ENCODE measurements at places on chromosomes 11 and 22.

DNA sequence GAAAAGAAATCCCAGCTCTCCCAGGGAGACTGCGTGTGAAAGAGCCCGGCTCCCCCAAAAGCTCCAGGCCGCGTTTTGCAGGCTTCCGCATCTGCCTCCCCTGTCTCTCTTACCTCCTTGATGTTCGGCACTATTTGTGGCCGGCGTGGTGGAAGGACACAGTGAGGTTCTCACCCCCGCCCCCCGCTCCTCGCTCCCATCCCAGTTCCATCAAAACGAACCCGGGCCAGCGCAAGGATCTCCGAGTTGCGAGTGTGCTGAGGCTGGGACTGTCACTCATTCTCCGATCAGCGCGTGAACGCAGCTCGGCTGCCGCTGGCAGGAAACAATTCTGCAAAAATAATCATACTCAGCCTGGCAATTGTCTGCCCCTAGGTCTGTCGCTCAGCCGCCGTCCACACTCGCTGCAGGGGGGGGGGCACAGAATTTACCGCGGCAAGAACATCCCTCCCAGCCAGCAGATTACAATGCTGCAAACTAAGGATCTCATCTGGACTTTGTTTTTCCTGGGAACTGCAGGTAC, at the start of gene NCAM1:
TSS of gene NCAM1 (plus strand) at position 275 of the 523 bp plus-strand sequence.
- peak; percentile 23 for DNase-seq

DNA sequence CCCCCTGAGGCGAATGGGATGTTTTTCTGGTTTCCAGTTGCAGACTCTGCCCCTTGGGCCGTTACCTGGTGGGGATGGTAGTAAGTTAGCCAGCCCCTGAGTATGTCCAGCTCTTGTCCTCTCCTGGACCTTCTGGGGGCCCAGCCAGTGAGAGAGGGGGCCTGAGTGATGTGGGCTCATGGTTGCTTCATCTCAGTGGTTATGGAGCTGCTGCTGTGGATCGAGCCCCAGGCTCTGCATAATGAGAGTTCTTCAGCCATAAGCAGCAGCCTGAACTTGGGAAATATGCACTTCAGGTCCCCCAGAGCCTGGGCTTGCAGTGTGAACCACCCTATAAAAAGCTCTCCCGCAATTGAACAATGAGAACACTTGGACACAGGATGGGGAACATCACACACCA, 5.9 kb downstream of the TMPRSS13 start:
- no peak for DNase-seq

DNA sequence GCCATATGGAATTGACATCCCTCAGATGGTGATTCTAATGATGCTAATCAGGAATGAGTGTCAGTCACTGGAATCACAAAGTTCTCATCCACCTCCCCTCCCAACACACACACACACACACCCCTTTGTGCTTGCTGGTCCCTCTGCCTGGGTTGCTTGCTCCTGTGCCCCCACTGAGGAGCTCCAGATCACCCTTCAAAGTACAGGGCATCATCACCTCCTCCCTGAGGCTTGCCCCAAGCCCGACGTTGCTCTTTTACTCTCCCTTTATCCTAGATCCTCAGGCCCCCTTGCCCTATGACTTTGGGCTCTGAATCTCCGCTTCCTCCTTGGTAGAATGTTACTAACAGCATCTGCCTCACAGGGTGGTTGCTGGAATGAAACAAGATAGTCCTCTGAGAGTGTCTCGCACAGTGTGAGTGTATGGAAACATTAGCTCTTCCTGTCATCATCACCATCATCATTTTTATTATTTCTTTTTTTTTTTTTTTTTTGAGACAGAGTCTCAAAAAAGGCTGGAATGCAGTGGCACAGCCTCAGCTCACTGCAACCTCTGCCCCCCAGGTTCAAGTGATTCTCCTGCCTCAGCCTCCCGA, 3.4 kb downstream of the TOM1 start:
- DNase-seq = no peak

DNA sequence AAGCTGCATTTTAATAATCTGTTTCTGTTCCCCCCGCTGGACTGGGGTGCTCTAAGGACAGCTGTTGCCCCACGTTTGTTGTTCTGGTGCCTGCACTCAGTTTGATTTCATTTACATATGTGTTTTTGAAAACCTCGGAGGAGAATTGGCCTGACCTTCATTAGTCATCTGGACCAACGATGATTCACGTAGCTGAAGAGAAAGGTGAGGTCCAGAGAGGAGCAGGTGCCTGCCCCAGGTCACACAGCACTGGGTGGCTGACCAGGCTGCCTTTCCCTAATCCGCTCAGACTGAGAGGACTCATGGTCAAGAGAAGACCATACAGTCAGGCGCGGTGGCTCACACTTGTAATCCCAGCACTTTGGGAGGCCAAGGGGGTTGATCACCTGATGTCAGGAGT, 3.8 kb downstream of the CSDC2 start:
- peak; percentile 66 for DNase-seq

GRCh38 chr11:74444173-74444826, 23.0 kb downstream of the KCNE3 start:
- DNase-seq = no peak

GRCh38 chr11:129533395-129533794, 157.7 kb downstream of the BARX2 start:
- DNase-seq = no peak
